ENCODE measurements at places on chromosomes 7 and 10.

- no peak for DNase-seq
These were observed 437.0 kb downstream of the SUGCT start for GRCh38 chr7:40571796-40572195.

DNA sequence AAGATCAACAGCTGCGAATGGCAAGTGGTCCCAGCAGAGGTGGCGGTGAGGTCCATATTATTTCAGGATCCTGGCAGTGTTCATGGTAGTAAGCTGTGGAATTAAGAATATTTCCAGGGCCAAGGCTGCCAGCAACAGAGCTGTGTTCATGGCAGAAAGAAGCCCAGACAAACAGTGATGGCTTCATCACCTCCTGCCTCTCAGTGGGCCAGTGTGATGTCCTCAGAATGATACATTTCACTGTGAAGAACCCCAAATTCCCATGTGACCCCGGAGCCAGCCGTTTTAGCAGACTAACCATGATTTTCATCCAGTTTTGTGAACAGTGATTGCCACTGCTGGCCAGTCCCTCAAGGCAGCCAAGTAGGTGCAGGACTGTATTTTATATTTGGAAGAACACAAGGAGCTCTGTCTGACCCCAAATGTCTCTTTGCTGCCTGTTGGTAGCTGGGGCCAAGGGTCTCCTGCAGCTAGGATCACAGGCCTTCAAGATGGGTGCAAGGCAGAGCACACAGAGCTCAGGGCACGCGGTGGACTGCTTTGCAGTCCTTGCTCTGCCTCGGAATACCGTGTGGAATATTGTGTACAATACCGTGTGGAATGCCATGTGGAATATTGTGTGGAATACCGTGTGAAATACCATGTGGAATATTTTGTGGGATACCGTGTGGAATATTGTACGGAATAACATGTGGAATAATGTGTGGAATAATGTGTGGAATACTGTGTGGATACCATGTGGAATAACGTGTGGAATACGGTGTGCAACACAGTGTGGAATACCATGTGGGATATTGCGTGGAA, 132.3 kb upstream of the CHST15 start:
- DNase-seq = no peak

DNA sequence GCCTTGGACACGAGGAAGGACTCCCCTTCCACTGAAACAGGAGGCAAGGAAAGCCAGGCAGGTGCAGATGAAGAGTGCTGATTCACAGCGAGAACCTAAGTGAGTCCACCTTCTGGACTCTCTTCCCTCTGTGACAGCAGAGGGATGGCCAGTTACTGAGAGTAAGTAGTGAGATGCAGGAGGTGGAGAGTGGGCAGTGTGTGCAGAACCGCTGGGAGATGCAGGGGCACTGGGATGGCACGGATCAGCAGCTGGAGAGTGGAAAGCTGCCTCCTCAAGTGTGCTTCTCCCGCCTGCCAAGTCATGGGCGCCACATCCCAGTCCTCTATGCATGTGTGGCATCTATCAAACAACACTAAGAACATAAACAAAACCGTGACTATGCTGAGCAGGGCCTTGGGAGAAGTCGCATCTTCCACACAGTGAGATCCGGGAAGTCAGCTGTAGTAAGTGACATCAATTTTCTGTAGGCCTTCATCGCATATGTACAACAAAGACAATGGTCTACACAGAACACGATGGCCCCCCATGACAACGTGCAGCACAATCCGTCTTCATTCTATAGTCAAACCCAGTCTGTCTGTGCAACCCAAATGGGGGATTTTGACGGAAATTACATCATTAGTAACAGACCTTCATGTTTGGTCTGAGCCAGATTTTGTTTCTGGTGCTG, 217.4 kb upstream of the KLF14 start:
- DNase-seq = no peak

- DNase-seq = no peak
These were observed 502.8 kb downstream of the SORCS1 start for GRCh38 chr10:106661767-106662140.

All from GM23338 (cell line).